ENCODE measurements at places on chromosomes 2 and 18.
A peak's percentile ranks its signal among the peaks of the same experiment; 100 is the strongest.

- no peak for DNase-seq
These were observed 724.5 kb downstream of the EPHA4 start for GRCh38 chr2:220847589-220847988.

- no peak for DNase-seq
These were observed 7.0 kb downstream of the KIF5C start for GRCh38 chr2:148882051-148882450.

DNA sequence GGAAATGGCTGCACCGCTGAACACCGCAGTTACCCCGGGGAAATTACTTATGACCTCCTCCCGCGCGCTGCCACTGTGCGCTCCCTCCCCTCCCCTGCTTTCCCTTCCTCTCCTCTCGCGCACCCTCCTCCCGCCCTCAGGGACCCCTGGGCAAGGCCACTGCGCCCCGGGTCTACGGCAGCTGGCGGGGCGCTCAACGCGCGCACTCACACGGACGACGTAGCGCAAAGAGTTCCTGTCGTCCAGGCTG lies 7.9 kb downstream of the ALPP start:
- DNase-seq = no peak

- DNase-seq = peak; percentile 46
These were observed 338.9 kb downstream of the CCDC85A start for GRCh38 chr2:56522605-56523089.

DNA sequence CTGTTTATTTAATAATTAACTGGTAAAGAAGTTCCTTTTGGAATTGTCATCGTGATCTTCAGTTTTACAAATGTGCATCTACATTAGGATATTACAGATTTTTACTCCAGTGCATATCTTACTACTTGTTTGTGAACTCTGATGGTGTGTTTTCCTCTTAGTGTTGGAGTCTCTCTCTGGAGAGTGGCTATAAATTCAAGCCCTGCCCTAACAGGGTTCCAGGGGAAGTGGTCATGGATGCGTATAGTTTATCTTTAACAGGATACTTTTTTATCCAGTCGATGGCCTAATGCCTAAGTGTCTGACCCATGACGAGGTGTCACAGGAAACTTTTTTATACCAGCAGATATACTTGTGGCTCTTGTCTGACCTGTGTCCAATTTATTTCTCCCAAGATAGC lies 75.4 kb downstream of the CHN1 start:
- DNase-seq = no peak

DNA sequence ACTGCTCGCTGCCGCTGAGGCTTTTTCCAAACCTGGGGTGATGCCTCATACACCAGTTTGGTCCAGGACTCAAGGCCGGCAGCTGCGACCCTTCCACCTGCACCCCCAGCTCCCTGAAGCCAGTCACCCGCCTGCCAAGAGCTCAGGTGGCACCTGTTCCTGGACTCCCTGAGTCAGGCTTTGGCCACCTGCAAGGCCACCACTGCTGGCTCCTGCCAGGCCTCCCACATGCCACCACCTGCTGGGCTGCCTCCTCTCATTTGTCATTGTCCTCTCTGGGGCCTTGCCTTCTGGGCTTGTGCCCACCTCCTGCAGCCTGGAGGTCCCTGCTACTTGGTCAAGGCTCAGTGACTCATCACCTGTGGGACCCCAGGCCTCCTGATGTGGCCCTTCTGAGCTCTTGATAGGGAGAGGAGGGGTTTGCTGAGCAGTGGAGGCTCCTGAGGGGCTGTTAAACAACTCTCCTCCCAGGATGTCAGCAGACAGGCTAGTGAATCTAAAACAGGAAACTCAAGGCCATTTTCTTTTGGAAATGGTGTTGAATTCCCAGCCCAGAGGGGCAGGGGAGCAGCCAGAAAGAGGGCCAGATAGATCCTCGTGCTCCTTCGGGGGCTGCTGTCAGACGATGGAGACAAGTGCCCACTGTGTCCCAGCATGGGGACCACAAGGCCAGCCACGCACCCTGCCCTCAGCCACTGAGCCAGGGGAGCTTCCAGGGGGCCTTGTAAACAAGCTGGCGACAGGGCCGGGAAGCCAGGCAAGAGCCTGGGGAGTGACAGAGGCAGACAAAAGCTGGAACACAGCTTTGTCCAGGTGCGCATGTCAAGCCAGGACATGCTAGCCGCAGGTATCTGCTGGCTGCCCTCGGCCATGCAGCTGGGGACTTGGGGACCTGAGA lies 416.8 kb downstream of the LRATD1 start:
- DNase-seq = no peak

- no peak for DNase-seq
These were observed 449.6 kb downstream of the SPAG16 start for GRCh38 chr2:213733893-213734292.

DNA sequence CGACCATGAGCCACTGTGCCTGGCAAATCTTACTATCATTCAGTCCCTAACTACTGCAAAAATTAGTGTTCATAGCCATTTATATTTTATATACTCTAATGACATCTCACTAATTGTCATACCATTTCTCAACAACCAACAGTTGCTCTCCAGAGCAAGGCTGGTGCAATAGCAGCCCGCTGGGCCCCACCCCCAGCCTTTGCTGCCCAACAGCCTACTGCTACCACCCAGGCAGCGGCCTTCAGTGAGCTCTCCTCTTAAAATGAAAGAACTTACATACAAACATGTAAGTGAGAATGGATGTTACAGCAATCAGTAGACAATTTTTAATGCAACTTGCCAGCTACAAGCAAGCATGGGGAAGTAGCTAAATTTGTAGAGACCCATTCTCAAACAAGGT lies 90.5 kb downstream of the HNRNPLL start:
- DNase-seq = no peak

DNA sequence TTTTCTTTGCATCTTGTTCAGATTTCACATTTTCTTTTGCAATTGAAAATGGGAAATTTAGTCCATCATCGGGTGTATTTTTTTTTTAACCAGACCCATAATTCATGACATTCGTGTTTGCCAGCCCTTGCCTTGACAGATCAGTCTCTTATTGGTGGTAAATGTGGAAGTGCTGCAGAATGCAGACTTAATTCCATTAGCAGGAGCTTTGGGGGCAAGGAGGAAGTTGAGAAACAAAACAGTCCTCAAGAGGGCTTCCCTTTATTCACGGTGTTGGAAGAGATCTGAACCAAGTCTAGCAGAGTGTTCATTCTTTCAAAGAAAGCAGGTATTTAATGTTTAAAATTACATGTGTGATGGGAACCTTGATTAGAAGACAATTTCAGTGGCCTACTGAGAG lies 16.6 kb upstream of the RPE start:
- DNase-seq = no peak

GRCh38 chr18:24421831-24422230 lies 4.6 kb upstream of the IMPACT start:
- no peak for DNase-seq

DNA sequence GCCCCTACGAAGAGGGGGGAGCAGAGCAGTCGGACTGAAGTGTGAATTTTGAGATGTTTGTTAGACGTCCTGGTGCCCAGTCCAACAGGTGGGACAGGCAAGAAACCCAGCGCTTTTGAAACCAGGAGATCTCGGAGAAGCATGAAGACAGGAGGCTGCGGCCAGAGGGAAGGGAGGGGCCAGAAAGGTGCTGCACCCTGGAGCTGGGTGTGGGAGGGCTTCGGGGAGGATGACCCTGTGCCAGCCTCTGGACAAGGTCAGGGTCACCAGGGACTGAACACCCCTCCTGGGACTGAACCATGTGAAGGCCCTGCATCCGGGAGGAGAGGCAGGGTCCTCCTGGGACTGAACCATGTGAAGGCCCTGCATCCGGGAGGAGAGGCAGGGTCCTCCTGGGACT lies 6.1 kb downstream of the TMEM18 start:
- DNase-seq = no peak

GRCh38 chr2:1518331-1518803 lies 105.1 kb downstream of the TPO start:
- DNase-seq = no peak

- no peak for DNase-seq
These were observed 54.7 kb upstream of the ID2 start for GRCh38 chr2:8627019-8627691.

GRCh38 chr2:42744545-42745082 lies 19.3 kb downstream of the OXER1 start:
- DNase-seq = no peak

GRCh38 chr2:101135412-101136296 lies 15.5 kb downstream of the TBC1D8 start:
- no peak for DNase-seq

GRCh38 chr18:73544617-73545016 lies 603.0 kb downstream of the FBXO15 start:
- DNase-seq = no peak

DNA sequence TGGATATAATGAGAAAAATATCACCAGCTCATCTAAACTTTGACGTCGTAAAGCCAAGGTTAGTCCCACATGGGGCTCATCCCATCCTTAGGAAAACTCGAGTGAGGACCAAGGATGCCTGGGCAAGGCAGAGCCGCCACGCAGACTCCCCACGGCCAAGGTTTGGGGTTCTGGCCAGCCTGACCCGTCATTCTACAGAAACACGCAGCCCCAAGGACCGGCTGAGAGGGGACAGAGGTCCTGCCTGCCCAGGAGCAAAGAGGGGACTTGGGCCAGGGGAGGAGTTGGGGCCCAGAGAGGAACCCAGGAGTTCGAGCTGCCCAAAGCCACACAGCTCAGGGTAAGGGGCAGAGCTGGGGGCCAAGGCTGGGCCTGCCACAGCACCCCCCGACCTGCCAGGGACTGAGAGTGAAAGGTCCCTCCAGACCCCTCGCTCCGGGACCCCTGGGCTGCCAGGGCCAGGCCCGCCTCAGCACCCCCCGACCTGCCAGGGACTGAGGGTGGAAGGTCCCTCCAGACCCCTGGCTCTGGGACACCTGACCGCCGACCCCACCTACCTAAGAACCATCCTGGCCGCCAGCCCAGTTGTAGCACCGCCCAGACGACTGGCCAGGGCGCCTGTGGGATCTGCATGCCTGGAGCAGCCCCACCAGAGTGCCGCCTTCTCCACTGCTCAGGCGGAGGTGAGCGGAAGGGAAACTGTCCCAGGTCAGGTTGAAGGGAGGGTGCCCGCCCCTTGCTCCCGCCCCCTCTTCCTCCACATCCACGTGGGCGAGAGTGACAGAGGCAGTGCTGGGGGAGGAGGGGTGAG lies at the start of gene PDCD1:
PDCD1 (minus strand) TSS at position 689 of the 811 bp plus-strand sequence; CDS start at position 633, 56 bp downstream.
- peak; percentile 56 for DNase-seq

GRCh38 chr18:34871435-34871834 lies 161.3 kb downstream of the DTNA start:
- DNase-seq = no peak

- DNase-seq = no peak
These were observed 6.4 kb downstream of the PMAIP1 start for GRCh38 chr18:59906203-59906602.

- DNase-seq = no peak
These were observed 268.1 kb upstream of the ATP5MC3 start for GRCh38 chr2:175449616-175450015.

DNA sequence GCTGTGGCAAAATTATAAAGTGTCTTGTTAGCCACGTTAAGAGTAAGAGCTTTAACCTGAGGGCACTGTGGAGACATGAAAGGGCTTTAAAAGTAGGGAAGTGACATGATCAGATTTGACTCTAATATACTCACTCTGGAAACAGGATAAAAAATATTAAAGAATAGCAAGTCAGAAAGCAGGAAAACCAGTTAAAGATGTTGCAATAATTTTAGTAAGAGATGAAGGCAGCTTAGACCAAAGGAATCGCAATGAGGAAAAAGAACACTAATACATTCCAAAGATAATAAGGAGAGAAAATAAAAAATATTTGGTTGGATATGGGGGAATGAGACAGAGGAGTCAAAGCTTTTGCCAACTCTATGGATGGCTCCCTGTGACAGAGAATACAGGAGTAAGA lies 183.8 kb downstream of the DYM start:
- DNase-seq = no peak

DNA sequence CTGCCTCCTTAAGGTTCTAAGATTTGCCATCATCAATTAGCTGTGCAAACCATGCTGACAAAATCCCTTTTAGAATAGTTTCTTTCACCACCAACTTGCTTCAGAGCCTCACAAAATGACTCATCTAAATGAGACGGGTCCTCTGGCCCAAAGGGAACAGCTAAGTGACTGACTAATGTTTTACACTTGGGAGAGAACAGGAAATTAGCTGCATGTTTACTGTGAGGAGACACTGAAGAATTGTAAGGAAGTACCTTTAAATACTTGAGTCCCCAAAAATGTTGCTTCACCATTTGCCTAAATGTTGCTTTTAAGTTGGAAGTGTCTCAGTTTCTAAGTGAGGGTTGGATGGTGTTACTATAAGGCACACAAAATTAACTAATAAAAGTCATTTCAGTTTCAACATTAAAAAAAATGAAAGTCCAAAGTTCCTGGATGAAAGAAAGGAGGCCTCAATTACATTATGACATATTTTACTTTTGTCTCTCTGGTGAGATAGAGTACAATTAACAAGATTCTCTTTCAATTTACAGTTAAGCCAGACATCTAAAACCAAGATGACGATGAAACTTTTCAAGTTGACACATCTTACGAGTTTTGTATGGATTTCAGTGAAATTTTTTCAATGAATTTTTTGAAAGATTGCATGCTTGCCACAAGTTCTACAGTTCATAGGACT lies 229.1 kb upstream of the FN1 start:
- no peak for DNase-seq

GRCh38 chr2:144166743-144167142 lies 353.2 kb downstream of the ZEB2 start:
- DNase-seq = no peak

DNA sequence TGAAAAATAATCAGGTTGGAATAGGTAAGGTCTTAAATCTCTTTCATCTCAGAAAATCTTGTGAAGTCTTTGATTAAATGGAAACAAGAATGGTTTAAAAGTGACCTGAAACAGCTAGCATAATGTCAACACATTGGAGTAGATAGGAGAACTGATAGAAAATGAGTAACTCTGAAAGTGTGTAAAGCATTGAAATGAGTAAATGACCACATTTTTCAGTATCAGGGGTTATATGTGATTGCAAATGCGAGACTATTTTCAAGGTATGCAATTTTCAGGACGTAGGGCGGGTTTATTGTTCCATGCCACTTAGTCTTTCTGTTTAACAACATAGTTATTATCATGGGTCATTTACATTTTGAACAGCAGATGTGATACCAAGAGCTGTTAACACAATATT lies 1383.2 kb downstream of the LRP1B start:
- DNase-seq = no peak

DNA sequence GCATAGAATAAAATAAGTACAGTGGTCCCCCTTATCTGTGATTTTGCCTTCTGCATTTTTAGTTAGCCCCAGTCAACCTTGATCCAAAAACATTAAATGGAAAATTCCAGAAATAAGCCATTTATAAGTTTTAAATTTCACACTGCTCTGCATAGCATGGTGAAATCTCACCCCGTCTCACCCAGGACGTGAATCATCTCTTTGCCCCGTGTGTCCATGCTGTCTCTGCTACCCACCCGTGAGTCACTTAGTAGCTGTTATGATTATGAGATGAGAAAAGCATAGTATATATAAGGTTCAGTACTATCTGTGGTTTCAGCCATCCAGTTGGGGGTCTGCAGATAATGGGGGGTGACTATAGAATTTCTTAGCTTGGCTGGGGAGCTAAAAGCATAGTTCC lies 67.3 kb downstream of the RHBDD1 start:
- no peak for DNase-seq

- no peak for DNase-seq
These were observed 10.5 kb downstream of the TCF23 start for GRCh38 chr2:27159271-27159670.

GRCh38 chr2:33322612-33323011 lies 153.8 kb upstream of the RASGRP3 start:
- no peak for DNase-seq

Data from left ventricle myocardium superior (tissue), 1 donor.